Uterus (tissue), 4 donors: ENCODE measurements at places on chromosomes 1 and 21.

- DNase-seq = peak; percentile 20
These were observed 22.9 kb upstream of the EPS8L3 start for GRCh38 chr1:109786531-109787021.

DNA sequence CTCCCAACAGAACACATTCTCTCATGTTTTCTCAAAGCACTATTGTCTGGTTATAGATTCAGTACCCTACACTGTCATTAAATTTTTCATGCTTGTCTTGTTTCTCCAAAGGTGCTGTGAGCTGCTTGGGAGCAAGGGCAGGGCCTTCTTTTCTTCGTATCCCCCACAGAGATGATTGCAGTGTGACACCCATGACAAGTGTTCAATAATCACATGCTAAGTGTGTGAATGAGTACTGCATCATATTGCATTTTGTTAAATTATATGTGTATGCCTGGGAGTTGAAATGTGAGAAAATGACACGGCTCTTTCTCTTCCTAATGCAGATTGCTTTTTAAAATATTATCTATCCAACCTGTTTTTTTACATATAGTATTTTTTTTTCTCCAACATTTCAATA, 57.3 kb upstream of the MAGI3 start:
- no peak for DNase-seq

DNA sequence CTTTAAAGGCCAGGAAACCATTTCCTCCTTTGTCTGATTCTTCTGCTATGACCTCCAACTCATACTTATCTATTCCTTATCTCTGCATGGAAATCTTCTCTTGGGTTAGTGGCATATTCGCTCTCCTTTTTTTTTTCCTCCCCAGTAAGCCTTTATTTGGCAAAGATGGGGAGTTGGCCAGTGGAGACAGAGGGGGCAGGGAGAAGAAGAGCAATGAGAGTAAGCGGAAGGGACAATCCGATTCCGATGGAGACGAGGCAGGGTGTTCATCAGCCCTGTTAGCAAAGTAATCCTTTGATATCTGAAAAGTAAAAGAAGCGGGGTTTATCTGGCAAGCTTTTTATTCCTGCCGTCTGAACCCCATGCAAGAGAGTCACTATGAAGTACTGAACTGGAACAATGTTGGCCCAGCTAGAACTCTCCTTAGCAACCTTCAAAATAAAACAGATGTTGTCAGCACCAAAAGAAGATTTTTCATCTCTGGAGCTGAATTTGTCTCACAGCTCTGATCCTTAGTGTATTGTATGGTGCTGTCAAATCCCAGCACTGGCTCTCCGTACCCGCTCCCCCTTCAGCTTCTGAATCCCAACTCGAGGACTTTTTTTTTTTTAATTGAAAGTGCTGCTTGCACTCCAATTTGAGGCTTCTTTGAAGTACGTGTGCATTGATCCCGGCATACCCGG, 40.9 kb downstream of the PTGFRN start:
- DNase-seq = peak; percentile 28

DNA sequence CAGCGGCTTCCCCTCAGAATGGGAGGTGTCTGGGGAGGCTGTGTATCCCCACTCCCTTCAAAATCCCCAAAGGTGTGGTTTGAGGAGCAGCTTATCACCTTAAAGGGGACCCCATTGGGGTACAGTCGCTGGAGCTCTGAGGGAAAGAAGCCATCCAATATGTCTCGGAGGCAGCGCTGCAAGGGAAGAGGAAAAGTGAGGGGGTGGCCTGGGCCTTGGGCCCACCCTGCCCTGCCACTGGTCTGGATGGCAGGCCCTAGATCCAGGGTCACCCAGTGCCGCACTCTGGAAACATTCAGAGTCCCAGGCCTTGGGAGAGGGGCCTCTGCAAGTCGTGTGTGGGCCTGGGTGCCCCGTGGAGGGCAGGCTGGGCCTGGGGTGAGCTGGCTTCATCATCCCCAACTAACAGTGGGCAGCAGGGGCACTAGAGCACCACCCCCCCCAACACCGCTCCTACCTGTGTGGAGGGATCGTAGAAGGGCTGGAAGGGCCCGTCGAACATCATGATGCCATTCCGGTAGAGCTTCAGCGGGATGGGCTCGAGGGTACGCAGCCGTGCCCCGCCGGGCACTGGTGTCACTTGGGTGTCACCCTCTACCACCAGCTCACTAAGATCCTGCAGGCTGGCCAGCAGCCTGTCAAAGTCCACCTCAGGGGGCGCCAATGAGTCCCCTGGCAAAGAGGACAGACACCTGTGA, 5.6 kb downstream of the SH3BGRL3 start:
- no peak for DNase-seq

GRCh38 chr1:76950306-76950705, 83.0 kb downstream of the ST6GALNAC5 start:
- DNase-seq = no peak

GRCh38 chr1:10525208-10525607, 50.5 kb downstream of the PEX14 start:
- no peak for DNase-seq

DNA sequence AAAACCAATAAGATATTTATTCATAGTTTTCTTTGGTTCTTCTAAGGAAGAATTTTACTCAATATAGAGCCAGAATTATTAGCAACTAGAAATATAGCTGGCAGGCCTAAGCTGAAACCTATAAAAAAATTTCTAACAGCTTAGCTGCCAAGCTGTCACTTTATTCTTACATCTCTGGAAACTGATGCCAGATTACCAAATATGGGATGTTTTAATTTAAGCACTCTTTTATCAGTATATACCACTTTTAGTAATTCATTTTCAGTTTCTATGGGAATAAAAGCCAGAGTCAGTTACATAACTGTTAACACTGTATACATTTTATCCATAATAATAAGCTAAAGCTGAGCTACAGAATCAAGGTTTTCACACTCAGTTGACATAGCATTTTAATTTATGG, 68.7 kb upstream of the MPC2 start:
- no peak for DNase-seq

GRCh38 chr1:217275655-217276398, 355.1 kb downstream of the GPATCH2 start:
- no peak for DNase-seq
